Hepatic stellate cell (primary cell): ENCODE measurements at places on chromosomes 1 and 21.

- no peak for DNase-seq
These were observed 130.8 kb downstream of the USP25 start for GRCh38 chr21:15860541-15860940.

DNA sequence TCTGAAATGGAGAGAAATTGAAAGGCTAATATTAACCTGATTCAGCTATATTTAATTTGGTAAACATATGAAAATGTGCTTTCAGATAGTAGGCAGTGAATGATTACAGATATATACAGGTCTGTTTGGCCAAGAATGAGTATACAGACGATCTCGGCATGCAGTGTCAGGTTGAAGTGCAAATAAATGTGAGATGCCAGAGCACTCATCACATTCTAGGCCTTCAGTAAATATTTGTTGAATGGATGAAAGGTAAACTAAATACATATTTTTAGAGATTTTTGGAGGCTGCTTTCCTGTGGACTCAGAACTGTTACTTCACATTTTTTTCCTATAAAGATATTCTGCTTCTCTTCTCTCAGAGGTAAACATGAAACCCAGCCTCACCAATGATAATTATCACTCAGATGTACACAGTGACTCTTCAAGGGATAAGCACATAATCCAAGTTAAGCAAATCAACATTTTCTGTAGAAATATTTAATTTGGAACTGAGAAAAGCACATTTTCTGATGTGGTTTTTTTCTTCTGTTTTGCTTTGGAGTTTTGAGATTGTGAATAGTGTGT, 702.9 kb downstream of the BRINP3 start:
- DNase-seq: no peak

DNA sequence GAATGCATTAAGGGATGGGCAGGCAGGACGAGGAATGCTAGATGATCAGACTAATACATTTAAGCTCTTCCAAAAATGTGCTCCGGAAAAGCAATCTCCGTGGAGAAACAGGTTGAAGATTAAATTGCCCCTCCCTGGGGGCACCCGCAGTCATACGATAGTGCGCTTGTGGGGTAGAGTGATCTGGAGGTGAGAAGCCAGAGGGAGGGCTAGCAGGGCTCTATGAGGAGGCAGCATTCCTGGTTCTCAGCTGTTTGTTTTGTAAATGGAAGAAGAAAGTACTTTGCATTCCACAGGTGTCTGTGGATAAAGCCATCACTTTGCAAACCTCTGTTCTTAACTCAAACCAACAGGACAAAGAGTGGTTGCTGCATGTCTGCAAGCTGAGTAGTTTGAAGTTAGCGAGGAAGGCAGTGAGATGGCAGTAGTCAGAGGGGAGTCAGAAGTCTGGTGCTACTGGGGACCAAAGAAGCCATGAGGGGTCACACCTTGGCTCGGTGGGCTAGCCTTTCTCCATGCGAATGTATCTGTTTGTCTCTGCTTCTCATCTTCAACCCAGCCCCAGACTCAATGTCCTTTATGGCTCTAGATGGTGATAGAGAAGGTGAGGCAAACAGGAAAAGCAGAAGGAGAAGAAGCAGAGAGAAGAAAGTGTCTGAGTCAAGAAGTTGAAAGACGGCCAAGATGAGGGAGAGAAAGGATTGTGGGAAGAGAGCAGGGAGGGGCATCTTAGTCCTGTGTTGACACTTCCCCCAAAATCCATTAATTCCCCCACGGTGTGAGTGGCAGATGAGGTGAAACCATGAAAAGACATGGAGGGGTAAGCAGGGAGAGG, 65.2 kb upstream of the GJA8 start:
- no peak for DNase-seq

DNA sequence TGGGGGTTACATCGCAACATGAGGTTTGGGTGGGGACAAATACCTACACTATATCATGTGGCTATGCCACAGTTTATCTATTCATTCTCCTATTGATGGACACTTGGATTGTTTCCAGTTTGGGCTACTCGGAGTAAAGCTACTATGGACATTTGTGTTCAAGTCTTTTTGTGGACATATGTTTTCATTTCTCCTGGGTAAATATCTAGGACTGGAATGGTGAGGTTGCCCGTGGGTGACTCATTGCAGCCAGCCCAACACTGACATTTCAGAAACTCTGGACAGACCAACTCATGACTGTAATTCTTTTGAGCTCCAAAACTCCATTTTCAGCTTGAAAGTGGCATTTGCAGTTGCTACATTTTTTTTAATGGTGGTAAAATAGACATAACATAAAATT, 82.7 kb downstream of the KAZN start:
- no peak for DNase-seq

DNA sequence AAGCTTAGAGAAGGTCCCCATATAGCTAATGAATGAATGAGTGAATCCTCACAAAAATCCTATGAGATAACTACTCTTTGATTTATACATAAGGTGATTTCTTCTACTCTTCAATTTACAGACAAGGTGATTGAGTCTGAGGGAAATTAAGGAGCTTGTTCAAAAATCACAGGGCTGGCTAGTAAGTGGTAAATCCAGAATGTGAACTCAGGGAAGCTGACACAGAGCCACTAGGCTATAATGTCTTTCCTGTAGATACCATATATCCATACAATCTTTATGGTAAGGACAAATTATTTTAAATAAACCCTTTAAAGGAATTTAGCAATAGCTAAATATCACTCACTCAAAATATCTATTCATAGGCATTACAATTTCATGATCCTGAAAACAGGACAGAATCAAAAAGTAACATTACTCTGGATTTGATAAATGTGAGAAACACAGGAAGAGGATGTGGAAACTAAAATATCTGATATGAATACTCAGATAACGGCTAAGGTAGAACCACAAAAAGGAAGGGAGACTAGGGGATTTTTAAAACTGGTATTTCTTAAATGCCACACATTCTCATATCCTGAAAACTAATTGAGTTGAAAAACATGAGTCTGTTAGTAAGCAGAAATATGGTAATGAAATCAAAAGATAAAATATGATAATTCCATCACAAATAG, 108.2 kb downstream of the NBPF12 start:
- no peak for DNase-seq
